Activated T-helper 1 cell treated with anti-CD3 and anti-CD28 coated beads, Interleukin-2, amount 50 U/mL, for 16 hours (primary cell): ENCODE measurements at places on chromosomes 6 and 20.

GRCh38 chr20:33507461-33507860 is 17.6 kb downstream of the CBFA2T2 start:
- DNase-seq, result no peak

GRCh38 chr20:1397710-1398109 is 4.9 kb upstream of the FKBP1A start:
- DNase-seq, result no peak

- DNase-seq, result no peak
Measured at GRCh38 chr20:56018716-56019115, 13.4 kb upstream of the CBLN4 start.

GRCh38 chr6:136216503-136217401 is 33.4 kb downstream of the MTFR2 start:
- DNase-seq, result no peak

GRCh38 chr6:11113038-11113437 is 1.5 kb upstream of the ERVFRD-1 start:
- DNase-seq, result no peak

GRCh38 chr6:167778497-167779128 is 48.1 kb upstream of the AFDN start:
- DNase-seq, result no peak

- DNase-seq, result no peak
Measured at GRCh38 chr20:48683467-48684175, 144.2 kb downstream of the PREX1 start.

GRCh38 chr6:5085648-5086293 is 630 bp downstream of the PPP1R3G start:
- no peak for DNase-seq

DNA sequence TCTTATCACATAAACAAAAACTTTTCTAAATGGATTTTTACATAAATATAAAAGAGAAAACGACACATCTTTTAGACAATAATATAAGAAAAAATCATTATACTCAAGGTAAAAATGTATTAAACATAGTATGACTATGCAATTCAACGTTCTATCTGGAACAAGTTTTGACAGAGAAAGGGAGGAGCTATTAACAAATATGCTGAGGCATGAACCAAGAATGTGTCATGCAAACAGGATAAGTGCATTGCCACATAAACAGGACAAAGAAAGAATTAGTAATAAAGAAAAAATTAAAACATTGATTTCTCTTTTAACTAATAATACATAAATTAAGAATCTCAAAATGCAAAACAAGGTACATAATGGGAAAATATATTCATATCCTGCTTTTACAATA is 1353.4 kb upstream of the GJE1 start:
- no peak for DNase-seq

DNA sequence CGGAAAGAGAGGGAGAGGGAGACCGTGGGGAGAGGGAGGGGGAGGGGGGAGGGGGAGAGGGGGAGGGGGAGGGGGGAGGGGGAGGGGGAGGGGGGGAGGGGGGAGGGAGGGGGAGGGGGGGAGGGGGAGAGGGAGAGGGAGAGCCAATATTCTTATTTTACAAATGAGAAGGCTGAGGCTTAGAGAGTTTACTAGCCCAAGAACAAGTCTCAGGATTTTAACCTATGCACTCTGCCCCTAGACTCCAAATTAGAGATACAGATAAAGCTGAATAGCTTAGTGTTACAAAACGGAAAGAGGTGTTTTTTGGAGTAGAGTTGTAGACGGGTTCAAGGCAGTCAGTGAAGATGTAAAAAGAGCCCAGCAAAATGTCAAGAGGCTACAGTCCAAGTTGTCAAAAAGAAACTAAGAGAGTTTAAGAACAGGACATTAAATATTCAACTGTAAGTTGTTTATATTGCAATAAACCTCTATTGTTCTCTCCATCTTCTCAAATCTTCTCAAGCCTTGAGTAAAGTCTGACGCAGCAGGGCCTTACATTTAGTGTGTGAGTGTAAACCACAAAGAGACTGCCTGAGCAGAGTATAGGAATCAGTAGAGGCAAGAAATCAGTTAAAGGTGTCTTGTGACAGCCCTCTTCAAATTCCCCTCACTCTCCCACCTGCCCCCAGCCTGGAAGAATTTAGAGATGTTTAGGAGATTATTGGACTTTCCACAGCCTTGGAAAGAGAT is 34.9 kb upstream of the AKIRIN2 start:
- no peak for DNase-seq

DNA sequence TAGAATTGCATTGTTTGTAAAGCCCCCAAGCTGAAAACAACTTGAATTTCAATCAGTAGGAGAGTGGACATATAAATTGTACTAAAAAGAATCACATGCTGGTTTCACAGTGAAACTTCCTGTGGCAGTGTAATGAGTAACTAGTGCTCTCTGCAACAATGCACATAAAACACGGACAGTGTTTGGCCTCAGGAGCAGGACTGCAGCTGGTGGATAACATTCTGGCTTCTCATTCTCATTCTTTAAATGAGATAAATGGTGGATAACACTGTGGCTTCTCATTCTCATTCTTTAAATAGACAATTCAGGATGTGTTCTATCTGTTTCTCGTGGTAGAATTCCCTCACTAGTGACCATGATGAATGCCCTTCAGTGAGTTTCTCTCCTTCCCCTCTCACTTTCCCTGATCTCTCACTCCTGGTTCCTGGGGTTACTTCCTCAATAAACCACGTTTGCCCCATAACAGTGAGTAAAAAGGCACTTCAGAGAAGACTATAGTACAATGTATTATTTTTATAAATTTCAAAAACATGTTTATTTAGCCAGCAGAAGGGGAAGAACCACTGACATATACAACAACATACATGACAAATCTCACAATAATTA is 59.9 kb downstream of the SLC22A2 start:
- DNase-seq, result no peak

GRCh38 chr6:170459451-170459850 is 93.7 kb downstream of the PSMB1 start:
- DNase-seq, result no peak

- DNase-seq, result no peak
Measured at GRCh38 chr6:111723412-111723970, 117.8 kb upstream of the TRAF3IP2 start.

- DNase-seq, result no peak
Measured at GRCh38 chr6:11346516-11346915, 114.0 kb upstream of the NEDD9 start.

GRCh38 chr20:54110041-54110440 is 39.6 kb upstream of the BCAS1 start:
- no peak for DNase-seq

GRCh38 chr6:47238456-47238995 is 71.2 kb downstream of the TNFRSF21 start:
- no peak for DNase-seq

- no peak for DNase-seq
Measured at GRCh38 chr6:109736273-109737025, 45.4 kb downstream of the FIG4 start.

GRCh38 chr20:1831606-1832005 is 63.6 kb upstream of the SIRPA start:
- DNase-seq, result no peak

DNA sequence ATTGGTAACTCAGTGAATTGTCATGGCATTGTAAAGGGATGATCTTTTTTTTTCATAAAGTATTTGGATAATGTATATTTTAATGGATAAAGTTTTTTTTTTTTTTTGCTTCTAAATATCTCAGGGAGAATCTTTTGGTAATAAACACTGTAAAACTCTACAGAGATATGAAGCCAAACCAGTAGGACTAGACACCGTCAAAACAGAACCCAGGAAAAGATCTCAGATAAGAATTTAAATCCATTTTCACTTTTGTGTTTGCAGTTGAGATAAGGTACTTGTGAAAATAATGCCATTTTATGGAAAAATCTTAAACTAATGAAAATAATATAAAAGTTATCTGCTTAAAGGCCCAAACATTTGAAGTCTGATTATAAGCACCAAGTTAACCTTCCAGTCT is 27.0 kb downstream of the FAM83B start:
- DNase-seq, result no peak

DNA sequence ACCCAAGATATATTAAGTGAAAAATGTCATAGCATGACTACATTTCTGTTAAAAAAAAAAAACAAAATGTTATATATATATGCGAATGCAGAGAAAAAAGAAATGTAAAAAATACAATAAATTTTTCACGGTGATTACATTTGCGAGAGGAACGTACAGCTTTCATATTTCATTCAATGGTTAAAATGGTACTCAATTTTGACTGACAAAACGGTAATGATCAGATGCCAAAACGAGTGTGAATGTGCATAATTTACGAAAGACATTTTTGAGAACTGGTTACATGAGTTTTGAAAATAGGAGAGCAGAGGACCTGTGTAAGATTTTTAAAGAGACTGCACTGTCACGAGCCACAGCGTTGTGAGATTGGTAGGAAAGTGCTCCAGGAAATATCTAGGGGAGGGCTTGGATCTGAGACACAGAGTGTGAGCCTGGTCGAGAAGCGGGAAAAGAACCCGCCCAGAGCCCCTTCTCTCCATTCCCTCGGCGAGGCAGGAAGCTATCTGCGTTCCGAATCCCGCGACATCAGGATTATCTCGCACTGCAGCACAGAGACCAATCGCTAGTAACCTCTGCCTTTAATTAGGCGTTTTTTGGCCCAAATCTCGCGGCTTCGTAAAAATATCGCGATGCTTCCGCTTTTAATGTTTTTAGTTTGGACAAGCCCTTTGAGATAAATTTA is 28.5 kb downstream of the TRIM27 start:
- DNase-seq, result peak; percentile 75

DNA sequence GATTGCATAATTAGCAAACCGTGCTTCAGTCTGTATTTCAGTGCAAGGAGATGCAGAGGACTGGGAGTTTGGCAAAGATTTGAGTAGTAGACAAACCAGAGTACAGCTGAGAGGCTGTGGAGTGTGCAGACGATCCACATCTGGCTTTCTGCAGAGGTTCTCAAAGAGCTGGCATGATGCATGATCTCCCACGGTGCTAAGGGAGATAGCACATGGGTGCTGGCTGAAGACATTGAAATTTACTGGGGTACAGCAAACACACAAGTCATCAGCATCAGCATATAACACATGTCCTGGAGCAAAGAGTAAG is 79.0 kb upstream of the FAM184A start:
- DNase-seq, result no peak

DNA sequence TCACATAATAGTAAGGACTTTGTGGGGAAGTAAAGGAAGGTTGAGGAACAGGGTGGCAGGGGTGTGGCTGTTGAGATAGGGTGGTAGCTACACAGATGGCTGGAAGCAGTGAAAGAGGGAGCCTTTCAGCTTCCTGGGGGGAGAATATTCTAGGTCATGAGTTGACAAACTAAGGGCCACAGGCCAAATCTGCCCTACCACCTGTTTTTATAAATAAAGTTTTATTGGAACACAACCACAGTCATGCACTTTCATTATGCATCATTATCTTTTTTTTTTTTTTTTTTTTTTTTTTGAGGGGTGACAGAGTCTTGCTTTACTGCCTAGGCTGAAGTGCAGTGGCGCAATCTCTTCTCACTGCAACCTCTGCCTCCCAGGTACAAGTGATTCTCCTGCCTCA is 243.1 kb downstream of the NFATC2 start:
- DNase-seq, result no peak

- no peak for DNase-seq
Measured at GRCh38 chr20:44460795-44461141, 14.9 kb upstream of the TTPAL start.

GRCh38 chr6:167569879-167570278 is 245.0 kb downstream of the TTLL2 start:
- DNase-seq, result no peak

GRCh38 chr6:90458353-90459224 is 128.3 kb downstream of the MAP3K7 start:
- DNase-seq, result peak; percentile 67

- DNase-seq, result peak; percentile 56
Measured at GRCh38 chr20:23995905-23996666, 7.5 kb upstream of the GGTLC1 start.

DNA sequence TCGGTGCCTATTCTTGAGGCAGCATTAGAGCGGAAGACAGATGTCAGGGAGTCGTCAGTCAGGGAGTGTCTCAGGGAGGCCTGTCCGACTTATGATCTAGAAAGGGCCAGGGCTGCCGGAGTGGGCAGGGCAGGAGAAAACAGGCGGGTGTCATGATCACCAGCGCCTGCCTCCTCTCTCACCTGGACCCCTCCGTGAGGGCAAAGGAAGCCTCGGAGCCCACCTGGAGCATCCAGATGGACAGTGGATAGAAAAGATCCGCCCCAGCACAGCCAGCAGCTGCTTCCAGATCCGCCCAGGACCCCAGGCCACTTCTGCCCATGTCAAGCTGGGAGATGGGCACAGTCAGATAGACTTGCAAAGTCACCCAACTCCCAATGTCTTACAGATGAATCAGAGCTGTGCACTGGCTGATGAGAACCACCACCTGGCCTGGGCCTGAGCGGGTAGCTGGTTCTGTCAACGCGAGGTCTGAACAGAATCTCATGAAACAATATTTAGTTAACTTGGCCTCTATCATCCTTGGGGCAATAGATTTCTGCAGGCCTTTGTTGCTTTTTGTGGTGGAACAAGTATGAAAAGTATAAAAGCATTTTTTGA is 22.2 kb downstream of the PSMG4 start:
- no peak for DNase-seq

- no peak for DNase-seq
Measured at GRCh38 chr20:61953037-61954021, 112.4 kb downstream of the TAF4 start.

DNA sequence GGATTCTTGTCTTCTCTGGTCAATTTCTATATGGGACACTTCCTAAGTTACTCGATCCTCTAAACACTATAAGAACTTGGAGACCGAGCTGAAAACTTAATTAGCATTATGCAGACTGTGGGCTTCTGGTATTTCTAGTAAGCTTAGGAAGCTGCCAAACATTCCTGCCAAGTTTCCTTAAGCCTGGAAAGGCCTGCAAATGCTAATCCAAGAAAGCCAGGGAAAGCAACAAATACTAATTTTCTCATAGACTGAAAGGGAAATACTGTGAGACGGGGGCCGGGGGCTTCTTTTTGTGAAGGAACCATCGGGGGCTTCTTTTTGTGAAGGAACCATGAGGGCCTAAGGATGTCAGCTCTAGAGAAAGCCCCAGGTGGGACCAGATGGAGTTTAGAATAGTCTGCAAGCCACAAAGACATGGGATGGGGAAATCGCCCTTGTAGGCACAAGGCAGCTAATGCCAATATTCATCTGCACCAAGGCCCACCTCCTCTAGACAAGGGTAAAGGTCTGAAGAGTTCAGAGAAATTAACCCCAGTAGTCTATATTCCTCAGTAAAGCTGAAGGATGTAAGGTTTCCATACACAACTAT is 332.4 kb upstream of the PRDM1 start:
- no peak for DNase-seq
